Stimulated activated CD4-positive, alpha-beta T cell treated with anti-CD3 and anti-CD28 coated beads, Interleukin-12 subunit alpha, Interleukin-12 subunit beta, amount 100 ng/mL, for 48 hours (primary cell): ENCODE measurements at places on chromosomes 3 and 15.

DNA sequence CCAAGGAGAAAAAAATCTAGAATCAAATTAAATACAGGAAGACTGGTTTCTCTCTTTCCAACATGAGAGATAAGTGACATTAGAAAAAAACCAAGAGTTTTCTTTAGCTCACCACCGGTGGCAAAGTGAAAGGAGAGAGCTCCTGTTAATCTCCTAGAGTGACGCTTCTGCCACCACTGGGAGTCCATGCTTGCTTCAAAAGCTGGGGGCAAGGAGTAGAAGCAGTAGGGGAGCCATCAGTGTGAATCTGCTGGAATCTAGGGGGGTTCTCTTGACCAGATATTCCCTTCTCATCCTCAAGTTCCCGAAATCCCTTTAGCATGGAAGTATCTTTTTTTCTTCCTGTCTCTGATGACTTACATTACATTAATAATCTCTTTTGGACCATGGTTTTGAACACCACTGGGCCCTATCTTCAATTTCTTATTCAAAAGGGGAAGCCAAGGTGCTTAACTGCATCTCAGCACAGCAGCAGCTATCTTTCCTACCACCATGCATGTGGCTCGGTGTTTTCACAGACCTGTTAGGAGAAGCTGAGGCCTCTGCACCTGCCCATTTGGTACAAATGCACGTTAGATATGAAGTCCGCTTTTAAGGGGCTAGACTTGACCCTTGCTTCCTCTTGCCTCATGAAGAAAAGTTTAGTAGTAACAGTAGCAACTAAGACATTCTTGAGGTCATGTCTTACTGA, 6.6 kb upstream of the ICE2 start:
- no peak for DNase-seq

- no peak for DNase-seq
These were observed 47.7 kb downstream of the MECOM start for GRCh38 chr3:169615833-169616232.

GRCh38 chr15:57656434-57656833, 50.1 kb upstream of the POLR2M start:
- DNase-seq: no peak

DNA sequence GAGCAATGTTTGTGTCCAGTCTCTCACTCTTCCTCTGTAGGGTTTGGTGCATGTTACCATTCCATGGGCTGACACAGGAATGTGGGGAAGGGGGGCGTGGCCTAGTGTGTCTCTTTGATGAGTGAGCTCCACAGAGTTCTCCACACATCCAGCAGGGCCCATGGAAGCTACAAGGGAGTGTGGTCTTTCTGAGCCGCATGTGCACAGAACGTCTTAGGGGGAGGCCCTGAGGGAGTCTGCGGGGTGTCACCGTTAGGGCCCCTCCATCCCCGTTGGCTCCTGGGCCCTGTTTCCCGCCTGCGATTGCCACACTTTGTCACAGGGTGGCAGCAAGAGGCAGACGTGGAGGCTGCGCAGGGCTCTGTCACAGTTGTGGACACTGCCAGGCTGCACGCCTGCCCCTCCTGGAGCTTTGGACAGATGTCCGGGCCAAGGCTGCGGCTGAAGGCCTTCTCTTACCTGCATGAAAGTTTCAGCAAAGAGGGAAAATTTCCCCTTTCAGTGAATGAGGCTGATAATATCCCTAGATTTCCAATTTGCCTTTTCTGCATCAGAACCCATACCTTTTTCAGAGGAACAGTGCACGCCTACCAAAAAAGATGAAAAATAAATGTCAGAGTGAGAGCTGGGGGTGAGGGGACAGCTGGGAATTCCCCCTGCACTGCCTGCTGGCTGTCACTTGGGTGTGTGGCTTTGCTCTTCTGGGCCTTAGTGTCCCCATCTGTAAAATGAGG, 24.3 kb downstream of the CACNA2D3 start:
- DNase-seq: no peak

GRCh38 chr3:154224866-154225265, 99.4 kb downstream of the DHX36 start:
- no peak for DNase-seq

DNA sequence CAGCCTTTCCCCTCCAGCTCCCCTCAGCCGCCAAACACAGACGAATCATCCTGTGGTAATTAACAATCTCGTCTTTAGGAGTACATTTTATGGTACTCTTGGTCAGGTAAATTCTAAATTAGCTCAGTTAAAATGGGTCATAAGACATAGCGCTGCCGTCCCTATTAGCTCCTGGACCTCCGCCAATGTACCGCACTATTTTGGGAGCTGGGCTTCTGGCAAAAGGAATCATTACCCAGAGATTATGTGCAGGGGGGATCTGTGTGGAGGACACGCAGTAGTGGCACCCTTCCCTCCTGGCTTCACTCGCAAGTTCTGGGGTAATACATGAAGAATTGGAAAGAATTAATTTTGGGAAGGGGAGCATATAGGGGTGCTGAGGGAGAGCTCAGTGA, 68.6 kb upstream of the ONECUT1 start:
- no peak for DNase-seq

GRCh38 chr15:89057506-89058133, 30.6 kb upstream of the ABHD2 start:
- peak; percentile 80 for DNase-seq

DNA sequence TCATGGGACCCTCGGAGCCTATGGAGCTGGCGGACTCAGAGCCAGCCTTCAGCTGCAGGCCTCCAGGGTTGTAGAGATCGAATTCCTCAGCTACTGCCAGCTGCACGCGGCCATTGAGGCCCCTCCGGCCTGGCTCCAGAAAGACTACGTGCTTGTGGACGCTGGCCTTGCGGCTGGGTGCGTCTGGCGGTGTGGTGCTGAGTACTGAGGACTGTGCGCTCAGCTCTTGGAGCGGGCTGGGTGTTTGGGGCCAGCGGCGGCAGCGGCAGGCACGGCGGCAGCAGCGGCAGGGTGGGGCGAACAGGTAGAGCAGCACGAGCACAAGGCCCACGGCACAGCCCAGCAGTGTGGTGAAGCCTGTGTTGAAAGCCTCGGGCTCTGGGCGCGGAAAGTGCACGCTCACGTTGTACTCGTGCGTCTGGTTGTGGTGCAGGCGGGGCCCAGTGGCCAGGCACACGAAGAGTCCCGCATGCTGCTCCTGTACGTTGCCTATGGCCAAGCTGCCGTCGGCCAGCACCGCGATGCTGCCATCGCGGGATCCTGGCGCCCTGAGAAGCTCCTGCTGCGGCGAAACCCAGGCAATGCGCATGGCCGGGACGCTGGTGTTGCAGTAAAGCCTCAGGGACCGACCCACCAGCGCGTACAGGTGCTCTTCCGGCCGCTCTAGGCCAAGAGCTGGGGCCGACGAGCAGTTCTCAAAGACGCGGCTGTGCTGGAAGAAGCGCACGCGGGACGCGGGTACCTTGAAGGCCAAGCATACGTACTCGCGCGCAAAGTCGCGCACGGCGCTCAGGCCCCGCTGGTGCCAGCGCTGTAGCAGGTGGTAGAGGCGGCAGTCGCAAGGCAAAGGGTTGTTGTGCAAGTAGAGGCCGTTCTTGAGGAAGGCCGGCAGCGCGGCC, 1.3 kb downstream of the AMIGO3 start:
- DNase-seq: no peak

GRCh38 chr3:149535333-149535685, 60.8 kb downstream of the TM4SF4 start:
- DNase-seq: no peak

DNA sequence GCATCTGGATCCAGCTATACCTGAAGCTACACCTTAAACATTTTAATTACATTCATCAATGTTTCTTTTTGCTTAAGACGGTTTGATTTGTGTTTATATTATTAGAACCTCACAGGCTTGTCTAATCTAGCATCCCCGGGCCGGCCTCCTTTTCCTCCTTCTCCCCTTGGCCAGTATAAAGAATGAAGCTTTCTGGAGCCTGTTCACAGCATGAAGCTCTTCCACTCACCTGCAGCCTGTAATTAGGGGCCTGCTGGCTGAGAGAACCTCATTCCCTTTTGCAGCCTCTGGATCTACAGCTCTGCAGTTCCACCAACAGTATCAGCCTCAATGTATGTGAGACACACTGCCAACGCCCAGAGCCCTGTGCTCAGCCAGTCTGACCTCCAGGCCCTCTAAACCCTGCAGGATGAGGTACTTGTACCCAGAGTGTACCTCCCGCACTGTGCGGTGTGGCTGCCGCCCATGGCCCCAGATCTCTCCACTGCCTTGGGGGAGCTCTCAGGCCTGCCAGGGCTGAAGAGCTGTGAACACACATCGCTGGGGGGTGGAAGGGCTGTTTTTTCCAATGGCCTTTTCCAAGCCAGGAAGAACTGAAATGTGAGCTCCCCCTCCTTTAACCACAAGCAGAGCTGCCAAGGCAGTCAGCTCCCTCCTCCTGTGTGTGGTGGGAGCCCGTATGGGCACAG, 114.7 kb upstream of the ALDH1A3 start:
- DNase-seq: no peak

GRCh38 chr3:67661089-67661488, 6.7 kb upstream of the SUCLG2 start:
- DNase-seq: no peak

DNA sequence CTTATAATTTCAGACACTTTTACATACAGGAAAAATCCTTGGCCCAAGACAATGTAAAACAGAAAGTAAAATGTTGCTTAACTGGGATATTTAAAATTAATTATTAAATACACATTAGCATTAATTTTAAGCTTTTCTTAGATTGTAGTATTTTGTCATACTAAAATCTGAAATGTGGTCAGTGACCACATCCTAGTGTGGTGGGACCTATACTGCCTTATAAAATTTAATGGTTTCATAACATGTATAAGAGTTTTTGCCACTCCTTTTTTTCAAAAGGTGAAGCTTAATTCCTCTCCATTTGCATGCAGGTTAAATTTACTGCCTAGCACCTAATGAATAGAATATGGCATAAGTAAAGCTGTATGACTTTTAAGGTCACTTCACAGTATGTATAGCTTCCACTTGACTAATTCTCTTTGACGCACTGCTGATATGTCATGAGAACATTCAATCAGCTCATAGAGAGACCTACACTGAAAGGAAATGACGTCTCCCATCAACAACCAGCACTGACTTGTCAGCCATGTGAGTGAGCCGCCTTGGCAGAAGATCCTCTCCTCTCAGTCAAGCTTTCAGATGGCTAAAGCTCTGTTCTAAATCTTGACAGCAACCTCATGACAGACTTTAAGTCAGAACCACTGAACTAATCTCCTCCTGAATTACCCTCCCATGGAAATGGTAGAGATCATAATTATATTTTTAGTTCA, 847.8 kb downstream of the SI start:
- DNase-seq: no peak

DNA sequence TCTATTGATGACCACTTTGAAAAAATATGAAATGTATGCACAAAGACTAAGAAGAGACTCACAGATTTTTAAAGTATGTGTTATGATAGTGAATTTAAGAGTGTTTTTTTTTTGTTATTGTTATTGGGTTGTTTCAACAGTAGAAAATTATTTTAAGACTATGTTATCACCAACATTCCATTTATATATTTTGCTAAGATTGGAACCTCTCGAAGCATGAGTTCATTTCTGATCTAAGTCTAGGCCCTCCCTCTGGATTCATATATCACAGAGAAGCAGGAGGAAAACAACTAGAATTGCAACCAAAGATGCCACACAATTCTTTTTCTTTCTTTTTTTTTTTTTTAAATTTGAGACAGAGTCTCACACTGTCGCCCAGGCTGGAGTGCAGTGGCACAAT, 46.8 kb downstream of the ITGB5 start:
- no peak for DNase-seq

DNA sequence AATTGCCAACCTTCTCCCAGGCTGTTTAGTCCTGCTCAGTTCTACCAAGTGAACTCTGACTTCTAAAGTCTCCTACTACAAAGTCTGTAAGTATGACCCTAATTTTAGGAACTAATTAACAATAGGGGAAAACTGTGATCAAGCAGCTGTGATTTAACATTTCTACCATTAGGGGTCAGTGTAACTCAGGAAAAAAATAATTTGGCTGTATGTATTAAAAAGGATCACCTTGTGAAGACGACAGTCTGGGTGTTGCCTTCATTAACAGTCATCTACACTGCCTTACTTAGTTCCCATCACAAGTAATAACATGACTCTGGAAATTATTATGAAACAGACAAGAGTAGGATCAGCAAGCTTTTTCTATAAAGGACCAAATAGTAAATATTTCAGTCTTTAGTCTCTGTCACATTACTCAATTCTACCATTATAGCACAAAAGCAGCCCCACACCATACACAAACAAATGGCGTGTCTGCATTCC, 4.2 kb upstream of the NPHP3 start:
- peak; percentile 9 for DNase-seq

DNA sequence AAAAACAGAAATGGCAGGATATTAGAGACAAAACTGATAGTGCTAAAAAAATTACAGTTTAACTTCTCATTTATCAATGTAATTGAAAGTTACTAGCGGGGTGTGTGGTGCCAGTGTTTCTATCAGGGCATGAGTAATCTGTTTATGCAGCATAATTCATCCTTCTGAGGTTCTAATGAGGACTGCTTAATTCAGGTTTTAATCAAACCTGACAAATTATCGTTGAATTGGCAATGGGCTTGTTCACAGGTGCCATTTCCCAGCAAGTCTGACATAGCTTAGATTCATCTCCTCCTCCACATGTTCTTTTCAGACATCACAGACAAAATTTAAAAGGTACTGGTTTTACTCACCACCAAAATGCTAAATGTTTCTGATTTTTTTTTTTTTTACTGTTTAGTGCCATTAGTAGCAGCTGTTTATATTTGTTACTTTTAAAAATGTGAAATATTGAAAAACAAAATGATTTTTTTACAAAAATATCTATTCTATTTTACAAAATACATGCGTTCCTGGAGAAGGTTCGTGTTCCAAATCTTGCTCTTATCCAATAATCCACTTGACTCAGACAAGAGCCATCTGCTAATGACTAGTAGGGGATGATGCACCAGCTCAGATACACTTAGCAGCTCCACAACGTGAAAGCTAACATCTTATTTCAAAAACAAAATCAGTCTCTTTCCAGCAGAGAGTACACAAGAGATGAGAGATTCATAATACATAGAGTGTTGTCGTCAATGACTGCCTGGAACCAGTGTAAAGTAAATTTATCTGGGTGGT, 447.7 kb upstream of the DPPA4 start:
- DNase-seq: no peak

- DNase-seq: peak; percentile 37
These were observed 2.3 kb downstream of the FBXL22 start for GRCh38 chr15:63599401-63600000.

GRCh38 chr3:62090066-62090465, 283.3 kb downstream of the FEZF2 start:
- no peak for DNase-seq

DNA sequence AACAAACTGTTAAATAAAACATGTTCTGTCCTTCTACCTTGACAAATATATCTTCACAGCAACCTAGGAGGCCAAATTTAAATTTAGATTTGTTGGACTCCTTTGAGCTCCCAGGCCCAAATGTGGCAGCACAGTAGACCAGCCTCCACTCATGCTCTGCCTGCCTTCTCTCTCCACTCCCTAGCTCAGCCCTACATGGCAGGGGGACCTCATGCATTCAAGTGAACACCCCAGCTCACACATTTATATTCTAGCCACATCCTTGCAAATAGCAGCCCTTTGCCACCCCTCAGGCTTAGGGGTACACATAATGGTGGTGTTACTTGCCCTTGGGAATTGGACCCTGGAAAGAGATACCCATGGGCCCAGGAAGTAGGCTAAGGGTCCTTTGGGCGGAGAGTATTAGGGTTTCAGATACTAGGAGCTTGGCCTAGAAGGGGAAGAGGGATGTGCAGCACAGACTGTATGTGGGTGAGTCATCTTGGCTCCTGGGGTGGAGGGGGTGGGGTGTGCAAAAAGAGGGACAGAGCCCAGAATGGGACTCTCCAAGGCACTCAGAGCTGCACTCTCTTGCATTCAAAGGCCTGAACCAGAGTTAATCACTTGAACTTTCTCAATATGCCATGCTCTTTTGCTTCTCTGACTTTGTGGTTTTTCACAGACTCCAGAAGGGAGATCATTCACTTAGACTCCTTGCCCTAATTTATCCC, 268.4 kb upstream of the ROPN1 start:
- DNase-seq: no peak
